ENCODE measurements at places on chromosomes 12 and 14. TPM values are rescaled to one million over a fixed set of nuclear protein-coding genes. Genes with fewer than 3 reads are reported as not detected.

Gene TBC1D30
- 0.13 TPM for total RNA-seq

Gene CHST11
- 125 TPM for total RNA-seq

Gene ADAM21
- not detected for total RNA-seq

DNA sequence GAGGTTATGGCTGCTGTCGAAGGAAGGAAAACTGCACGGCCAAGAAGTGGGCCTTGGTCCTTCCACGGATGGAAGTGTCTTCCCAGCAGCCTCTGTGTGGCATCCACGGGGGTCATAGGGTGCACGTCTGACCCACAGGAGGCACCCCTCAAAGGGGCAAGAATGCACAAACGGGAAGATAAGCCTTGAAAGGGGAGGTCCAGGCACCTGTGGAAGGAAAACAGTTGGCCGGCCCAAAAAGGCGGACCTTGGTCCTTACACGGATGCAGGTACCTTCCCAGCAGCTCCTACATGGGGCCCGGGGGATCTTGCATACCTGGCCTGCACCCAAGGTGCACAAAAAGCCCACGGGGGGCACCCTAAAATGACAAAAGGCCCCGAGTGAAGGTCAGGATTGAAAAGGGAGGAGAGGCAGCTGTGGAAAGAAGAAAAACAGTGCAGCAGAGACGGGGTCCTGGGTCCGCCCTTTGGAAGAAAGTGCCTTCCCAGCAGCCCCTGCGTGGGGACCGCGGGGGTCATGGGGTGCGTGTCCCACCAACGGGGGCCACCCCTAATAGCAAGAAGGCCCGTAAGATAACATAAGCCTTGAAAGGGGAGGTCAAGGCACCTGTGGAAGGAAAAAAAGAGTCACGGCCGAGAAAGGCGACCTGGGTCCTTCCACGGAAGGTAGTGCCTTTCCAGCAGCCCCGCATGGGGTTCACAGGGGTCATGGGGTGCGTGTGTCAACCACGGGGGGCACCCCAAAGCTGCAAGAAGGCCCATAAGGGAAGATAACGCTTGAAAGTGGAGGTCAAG lies 276.1 kb downstream of the ALG10 start:
- no peaks in the 10 kb centered on the region for H3K27me3 ChIP-seq
- H3K4me3 ChIP-seq: no peak overlapping the region
- H3K4me1 ChIP-seq: no peaks in the 10 kb centered on the region
- no peak overlapping the region for H3K27ac ChIP-seq
- peaks cover 10% of the 10 kb centered on the region for H3K36me3 ChIP-seq
- no peak for DNase-seq

GRCh38 chr12:122851820-122852219 lies 16.6 kb downstream of the HIP1R start:
- no peak for DNase-seq
- no peaks in the 10 kb centered on the region for H3K36me3 ChIP-seq
- H3K4me3 ChIP-seq: no peak overlapping the region
- H3K27ac ChIP-seq: no peak overlapping the region
- H3K4me1 ChIP-seq: no peaks in the 10 kb centered on the region

DNA sequence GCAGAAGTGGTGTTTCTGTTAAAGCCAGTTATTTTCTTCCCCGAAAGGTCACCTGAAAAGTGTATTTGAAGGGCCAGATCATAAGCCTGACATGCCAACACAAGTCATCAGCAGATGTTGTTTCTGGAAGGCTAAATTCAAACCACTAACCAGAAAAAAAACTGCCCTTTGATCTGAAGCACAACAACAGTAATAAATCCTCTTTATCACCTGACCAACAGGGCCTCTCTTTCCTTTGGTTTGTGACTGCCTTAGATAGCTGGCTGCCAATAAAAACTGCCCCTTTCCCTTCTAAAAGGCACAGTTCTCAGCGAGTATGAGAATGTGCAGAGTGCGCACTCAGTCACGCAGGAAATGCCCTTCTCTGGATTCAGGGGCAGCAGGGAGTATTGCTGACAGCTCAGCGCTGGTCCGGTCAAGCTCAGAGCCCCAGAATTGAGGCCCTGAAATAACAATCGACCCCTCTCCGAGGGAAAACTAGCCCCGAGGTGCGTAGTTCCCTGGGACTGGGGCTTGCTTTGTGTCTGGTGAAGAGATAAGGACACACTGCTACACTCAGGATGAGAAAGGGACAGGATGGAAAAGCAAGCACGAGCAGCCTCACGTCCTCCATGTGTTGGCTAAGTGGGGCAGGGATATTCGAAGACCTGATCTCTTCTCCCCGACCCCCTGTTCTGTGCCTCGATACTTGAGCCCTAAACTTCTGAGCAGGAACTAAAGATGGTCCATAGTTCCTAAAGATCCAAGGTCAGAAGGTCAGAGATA lies 184.2 kb upstream of the GZMB start:
- no peaks in the 10 kb centered on the region for H3K36me3 ChIP-seq
- no peak overlapping the region for H3K27ac ChIP-seq
- H3K4me3 ChIP-seq: no peak overlapping the region
- DNase-seq: no peak
- peaks cover 22% of the 10 kb centered on the region for H3K27me3 ChIP-seq

DNA sequence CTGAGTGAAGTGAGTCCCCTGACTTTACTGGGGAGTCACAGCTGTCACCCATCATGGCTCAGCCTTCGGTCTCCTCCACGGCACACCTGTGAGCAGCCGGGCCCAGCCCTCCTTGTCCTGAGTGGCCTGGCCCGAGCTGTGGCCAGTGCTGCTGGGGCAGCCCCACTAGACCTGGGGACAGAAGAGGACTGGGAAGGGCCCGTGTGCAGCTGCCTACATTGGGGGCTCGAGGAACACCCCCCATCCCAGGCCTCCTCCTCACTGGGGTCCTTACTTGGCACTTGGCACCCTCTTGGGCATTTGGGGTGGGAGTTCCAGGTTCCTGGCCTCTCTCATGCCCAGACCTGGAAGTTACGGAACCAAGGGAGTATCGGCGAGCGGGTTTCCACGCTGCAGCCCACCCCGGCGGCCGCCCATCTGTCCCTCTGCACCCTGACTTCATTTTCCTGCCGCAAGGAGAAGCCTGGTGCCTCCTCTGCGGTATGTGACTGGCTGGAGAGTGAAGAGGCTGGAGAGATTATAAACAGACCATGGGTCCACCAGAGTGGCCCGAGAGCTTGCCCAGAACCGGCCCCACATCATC lies 179.7 kb downstream of the KIF26A start:
- H3K27ac ChIP-seq: no peak overlapping the region
- H3K4me1 ChIP-seq: no peaks in the 10 kb centered on the region
- H3K36me3 ChIP-seq: no peaks in the 10 kb centered on the region
- no peaks in the 10 kb centered on the region for H3K27me3 ChIP-seq
- no peak overlapping the region for H3K4me3 ChIP-seq

DNA sequence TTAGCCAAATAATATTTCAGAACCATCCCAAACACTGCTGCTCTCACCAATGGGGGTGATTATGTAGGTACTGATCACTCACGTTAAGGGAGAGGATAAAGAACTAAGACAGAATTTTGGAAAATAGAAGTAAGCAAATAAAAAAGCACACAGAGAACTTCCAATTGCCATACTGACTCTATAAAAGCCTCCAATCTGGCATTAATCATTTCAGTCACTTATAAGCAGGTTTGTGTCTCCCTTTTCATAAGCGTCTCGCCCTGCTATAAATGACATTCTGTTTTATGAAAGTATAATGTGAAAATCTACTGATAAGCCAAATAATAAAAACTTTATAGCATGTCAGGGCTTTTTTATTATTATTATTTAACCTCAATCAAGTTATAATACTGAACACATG lies 435.2 kb downstream of the ETNK1 start:
- no peak overlapping the region for H3K4me3 ChIP-seq
- H3K36me3 ChIP-seq: no peaks in the 10 kb centered on the region
- H3K4me1 ChIP-seq: no peaks in the 10 kb centered on the region
- no peak for DNase-seq

DNA sequence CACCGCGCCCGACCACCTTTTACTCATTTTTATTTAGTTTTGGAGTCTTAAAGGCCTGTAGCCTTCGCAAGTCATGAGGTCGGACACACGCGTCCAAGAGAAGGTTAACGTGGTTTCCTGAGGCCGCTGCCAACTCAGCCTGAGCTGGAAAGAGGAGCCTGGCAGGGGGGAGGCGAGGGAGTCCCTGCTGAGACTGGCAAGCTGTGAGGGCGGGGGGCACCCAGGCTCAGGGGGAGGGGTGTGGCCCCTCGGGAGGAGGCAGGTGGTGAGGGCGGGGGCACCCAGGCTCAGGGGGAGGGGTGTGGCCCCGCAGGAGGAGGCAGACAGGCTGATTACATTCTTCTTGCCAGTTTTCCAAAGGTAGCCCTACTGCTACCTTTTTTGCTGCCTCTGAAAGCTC lies 143.2 kb downstream of the PIWIL1 start:
- no peak overlapping the region for H3K27ac ChIP-seq
- H3K36me3 ChIP-seq: no peaks in the 10 kb centered on the region
- no peaks in the 10 kb centered on the region for H3K4me1 ChIP-seq
- no peak overlapping the region for H3K4me3 ChIP-seq
- no peak for DNase-seq

GRCh38 chr12:128843538-128843937 lies 9.7 kb upstream of the GLT1D1 start:
- no peak overlapping the region for H3K27ac ChIP-seq
- no peak for DNase-seq
- H3K4me1 ChIP-seq: peaks cover 14% of the 10 kb centered on the region
- no peaks in the 10 kb centered on the region for H3K36me3 ChIP-seq
- no peak overlapping the region for H3K4me3 ChIP-seq

GRCh38 chr12:92414170-92415070 lies 268.8 kb upstream of the BTG1 start:
- H3K4me1 ChIP-seq: peaks cover 4% of the 10 kb centered on the region
- H3K36me3 ChIP-seq: no peaks in the 10 kb centered on the region
- DNase-seq: no peak
- H3K27ac ChIP-seq: no peak overlapping the region

- no peak overlapping the region for H3K4me3 ChIP-seq
- peaks cover 12% of the 10 kb centered on the region for H3K27me3 ChIP-seq
- no peaks in the 10 kb centered on the region for H3K36me3 ChIP-seq
- DNase-seq: no peak
- no peaks in the 10 kb centered on the region for H3K4me1 ChIP-seq
- H3K27ac ChIP-seq: no peak overlapping the region
These were observed 17.0 kb upstream of the NUBPL start for GRCh38 chr14:31543969-31544799.

DNA sequence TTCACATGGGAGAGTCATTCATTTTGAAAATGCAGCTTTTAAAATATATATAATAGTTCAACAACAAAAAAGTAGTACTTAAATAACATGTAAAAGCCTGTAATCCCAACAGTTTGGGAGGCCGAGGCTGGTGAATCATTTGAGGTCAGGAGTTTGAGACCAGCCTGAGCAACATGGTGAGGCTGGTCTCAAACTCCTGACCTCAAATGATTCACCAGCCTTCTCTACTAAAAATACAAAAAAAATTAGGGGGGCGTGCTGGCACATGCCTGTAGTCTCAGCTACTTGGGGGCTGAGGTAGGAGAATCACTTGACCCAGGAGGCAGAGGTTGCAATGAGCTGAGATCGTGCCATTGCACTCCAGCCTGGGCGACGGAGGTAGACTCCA lies 256.3 kb upstream of the RGS6 start:
- no peak overlapping the region for H3K4me3 ChIP-seq
- no peak overlapping the region for H3K27ac ChIP-seq
- H3K4me1 ChIP-seq: peaks cover 5% of the 10 kb centered on the region
- H3K27me3 ChIP-seq: no peaks in the 10 kb centered on the region

Measured in activated CD4-positive, alpha-beta memory T cell treated with anti-CD3 and anti-CD28 coated beads, Interleukin-2, amount 10 ng/mL, durations not matched to agents 7 days and 5 days (primary cell).